Activated naive CD4-positive, alpha-beta T cell treated with anti-CD3 and anti-CD28 coated beads for 36 hours (primary cell): ENCODE measurements at places on chromosomes 1 and 21.

- no peak for DNase-seq
Observed at GRCh38 chr1:43982241-43982640, 3.2 kb downstream of the B4GALT2 start.

DNA sequence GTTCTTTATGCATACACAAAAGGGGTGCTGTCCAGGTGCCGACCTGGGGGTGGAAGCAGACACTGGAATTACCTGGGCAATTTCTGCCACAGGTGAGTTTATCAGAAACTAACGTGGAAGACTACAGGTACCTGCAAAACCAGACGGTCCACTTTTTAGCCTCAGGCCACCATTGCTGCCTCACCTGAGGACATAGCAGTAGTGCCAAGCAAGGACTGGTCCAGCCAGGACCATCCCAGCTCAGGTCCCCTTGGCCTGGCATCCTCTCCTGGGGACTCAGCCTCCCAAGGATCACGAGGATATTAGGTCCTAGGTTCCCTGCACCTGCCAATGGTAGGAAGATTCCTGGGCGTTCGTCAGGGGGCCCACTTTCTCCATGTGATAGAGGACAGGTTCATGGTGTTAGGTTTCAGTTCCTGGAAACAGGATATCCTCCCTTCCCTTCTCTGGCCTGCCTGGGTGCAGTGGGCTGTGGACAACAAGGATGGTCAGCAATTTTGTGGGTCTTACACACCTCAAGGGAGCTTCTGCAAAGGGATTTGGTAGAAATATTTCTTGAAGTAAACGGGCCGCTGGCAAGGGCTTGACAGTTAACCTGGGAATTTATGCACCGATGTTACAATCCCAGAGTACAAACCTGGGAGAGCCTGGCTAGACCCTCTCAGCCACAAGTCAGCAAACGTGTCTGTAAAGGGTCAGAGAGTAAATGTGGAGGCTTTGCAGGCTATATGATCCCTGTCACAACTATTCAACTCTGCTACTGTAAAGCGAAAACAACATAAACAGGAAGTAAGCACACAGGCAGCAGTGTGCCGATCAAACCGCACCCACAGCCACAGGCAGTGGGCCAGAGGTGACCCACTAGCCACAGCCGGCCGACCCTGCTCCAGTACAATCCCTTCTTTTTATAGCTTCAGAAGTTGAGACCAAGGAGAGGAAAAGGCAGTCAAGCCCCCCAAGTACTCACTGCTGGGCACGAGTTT is 71.4 kb upstream of the RAB4A start:
- DNase-seq: no peak

GRCh38 chr1:220371324-220371723 is 99.1 kb upstream of the RAB3GAP2 start:
- no peak for DNase-seq

DNA sequence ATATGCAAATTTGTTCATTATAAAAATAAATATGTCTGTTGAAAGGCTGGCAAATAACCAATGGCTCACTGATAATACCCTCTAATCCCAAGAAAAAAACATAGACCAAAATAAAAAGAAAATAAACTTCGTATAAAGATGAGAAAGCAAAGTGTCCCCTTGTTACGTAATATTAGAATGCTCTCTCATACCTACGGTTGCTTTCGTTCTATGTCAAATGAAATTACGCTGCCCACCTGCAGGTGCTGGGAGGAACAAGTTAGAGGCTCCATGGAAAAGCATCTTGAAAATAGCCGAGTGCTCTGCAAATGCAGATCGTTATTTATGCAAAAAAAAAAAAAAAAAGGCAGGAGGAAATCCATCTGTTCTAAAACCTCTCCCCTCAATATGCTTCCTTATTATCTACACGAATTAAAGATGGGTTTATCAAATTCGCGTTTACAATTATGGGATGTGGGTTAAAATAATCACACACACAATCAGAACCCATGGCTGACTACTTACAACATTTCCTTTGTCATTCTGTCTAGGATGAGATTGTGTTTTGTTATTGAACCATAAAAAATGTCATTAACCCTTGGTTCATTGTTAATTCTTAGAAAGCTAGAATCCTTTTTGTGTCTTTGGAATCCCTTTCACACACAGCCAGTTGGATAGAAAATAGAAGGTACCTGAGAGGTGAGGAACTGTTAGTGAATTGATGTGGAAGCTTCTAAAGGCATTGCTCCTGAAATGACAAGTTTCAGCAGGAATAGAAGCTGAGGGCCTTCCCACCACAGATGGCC is 268.6 kb downstream of the SETD4 start:
- DNase-seq: no peak

DNA sequence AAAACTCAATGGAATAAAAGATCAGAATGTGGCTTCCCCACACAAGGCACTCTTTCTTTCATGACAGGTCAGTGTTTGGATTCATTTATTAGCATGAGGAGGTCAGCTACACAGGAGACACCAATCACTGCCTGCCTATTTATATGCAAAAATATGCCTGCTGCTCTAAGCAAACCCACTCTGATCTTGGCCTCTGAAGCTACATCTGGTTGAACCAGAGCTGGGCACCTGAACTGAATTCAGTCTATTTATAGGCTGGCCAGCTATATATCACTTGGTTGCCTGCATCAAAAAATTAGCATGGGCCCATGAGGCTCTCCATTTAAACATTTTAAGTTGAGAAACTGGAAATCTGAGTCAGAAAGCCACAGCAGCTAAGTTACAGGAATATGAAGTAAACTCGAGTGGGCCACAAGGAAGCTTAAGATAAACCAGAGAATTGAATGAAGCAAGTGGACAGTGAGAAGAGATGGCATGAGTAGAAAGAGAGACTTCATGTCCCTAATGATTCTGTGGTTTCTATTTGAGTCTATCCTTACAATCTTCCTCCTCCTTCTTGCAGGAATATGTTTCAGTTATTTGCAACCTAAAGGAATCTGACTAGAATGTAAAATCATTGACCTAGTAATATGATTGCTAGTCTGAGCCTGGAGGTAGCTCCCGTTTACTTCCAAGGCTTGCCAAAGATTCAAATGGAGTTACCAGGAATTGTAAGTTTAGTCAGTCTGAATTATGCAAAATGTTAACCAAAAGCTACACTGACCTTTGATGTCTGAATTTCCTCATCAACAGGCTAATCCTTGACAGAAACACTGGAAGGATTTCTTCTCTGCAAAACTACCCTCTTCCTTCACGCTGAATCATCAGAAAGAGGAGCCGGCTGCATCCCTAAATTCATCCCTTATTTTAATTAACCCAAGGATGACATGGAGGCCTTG is 17.7 kb downstream of the DDAH1 start:
- DNase-seq: no peak
